ENCODE measurements at places on chromosomes 5 and 9.

GRCh38 chr5:57191163-57191562 is 17.3 kb downstream of the GPBP1 start:
- no peak for DNase-seq

- DNase-seq, result no peak
These were observed 138.0 kb upstream of the ZNF366 start for GRCh38 chr5:72645064-72645846.

- peak; percentile 20 for DNase-seq
These were observed at the start of gene CAMK4 for GRCh38 chr5:111223787-111224560. Gene CAMK4 (plus strand): TSS chr5:111224384. CDS start chr5:111224484, 100 bp downstream.

GRCh38 chr5:78744951-78745534 is 96.5 kb upstream of the LHFPL2 start:
- DNase-seq, result no peak

Measured in skeletal muscle cell (primary cell).